ENCODE measurements at places on chromosomes 7 and 10.

GRCh38 chr10:110600487-110601101, 33.1 kb downstream of the SMC3 start:
- DNase-seq = no peak

DNA sequence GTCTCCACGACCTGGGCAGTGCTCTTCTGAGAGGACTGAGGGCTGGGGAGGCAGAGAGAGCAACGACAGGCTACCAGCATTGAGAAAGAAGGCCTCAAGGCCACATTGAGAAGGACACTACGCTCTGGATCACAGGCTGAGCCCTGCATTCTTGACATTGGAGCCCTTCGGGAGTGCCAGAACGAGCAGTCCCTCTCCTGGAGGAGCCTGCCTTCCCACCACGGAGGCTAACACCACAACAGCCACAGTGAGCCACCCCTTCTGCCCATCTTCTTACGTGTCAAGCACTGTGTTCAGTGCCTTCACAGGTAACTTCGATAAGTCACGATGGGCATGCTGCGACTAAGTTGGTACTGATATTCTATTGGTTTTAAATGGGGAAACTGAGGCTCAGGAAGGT, 267.8 kb downstream of the RPS24 start:
- no peak for DNase-seq

DNA sequence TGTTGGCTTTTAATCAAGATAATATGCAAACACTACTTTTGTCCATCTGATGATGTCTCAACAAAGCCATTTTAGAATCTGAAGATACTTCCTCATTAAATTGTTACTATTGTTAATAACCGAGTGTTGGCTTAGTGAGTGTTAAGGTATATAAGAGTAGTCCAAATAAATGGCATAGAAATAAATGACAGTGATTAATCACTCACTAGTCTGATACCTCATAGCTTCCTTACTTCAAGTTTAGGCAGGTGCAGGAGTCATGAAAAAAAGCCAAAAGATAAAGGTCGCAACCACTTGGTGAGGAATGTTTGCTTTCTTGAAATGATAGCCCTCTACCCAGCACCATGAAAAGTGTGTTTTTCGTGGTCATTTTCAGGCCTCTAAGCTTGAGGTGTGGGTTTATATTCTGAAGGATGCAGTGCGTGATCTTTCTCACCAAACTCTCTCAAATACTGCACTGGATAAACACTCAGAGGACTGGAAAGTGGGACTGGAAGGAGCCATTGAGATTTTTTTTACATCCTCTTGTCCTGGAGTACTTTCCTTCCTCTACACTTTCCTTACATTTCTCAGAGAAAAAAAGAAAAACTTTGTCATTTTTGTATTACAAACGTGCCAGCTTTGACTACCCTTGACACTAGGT, 138.1 kb downstream of the KIAA1217 start:
- DNase-seq = no peak

GRCh38 chr10:16905320-16905719, 88.1 kb upstream of the RSU1 start:
- DNase-seq = no peak

DNA sequence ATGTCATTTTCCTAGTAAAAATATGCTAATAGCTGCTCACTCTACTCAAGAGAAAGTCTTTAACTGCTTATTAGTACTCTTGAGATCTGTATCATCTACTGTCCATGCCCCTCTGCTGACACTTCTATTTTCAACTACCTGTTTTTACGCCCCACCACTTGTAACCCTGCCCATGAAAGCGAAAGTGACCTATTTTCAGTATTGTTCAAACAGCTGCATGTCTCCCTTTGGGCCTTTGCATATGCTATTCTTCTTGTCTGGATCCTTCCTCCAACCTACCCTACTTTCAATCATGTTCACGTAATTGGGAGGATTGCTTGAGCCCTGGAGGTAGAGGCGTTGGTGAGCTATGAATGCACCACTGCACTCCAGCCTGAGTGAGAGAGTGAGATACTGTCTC, 1481.3 kb downstream of the GATA3 start:
- no peak for DNase-seq

- DNase-seq = no peak
Observed at GRCh38 chr10:70742537-70743429, 42.4 kb downstream of the TBATA start.

DNA sequence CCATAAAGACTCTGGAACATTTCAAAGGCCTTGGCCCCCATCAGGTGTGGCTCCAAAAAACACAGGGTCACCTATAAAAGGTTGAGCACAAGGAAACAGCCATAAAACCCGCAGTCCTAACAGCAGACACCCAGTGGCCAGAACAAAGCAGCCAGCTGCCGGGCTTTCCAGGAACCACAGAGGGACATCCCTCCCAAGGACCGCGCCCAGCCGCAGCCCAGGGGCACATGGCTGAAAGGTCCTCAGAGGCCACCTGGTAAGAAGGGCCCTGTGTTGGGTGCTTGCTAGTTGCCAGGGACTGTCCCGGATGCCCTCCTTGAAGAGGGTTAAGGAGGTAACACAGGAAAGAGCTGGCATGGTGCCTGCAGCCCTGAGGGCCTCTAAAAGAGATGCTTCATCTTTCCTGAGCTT, 32.7 kb downstream of the KCNMA1 start:
- no peak for DNase-seq

GRCh38 chr7:80218723-80219122, 84.1 kb downstream of the GNAI1 start:
- no peak for DNase-seq

GRCh38 chr10:43208147-43209073, 58.5 kb downstream of the RASGEF1A start:
- DNase-seq = no peak

GRCh38 chr7:21334906-21335305, 93.0 kb upstream of the SP4 start:
- DNase-seq = no peak

GRCh38 chr10:34181553-34182300, 633.4 kb downstream of the PARD3 start:
- no peak for DNase-seq

DNA sequence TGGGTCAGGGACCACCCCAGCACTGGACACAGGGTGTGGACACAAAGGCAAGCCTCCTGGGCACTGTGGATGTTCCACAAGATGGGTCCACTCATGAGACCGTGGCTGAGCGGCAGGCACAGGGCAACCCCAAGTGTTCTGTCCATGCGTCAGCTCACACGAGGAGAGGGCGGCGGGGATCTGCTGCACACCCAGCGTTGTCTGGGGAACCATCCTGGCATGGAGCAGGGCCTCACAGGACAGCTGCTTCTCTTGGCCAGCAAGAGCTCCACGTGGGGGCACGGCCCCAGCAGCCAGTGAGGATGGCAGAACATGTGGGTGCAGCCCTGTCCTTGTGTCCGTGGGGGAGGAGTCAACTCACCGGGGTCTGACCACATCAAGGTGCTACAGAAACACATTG, 195.4 kb downstream of the PTPRN2 start:
- no peak for DNase-seq

DNA sequence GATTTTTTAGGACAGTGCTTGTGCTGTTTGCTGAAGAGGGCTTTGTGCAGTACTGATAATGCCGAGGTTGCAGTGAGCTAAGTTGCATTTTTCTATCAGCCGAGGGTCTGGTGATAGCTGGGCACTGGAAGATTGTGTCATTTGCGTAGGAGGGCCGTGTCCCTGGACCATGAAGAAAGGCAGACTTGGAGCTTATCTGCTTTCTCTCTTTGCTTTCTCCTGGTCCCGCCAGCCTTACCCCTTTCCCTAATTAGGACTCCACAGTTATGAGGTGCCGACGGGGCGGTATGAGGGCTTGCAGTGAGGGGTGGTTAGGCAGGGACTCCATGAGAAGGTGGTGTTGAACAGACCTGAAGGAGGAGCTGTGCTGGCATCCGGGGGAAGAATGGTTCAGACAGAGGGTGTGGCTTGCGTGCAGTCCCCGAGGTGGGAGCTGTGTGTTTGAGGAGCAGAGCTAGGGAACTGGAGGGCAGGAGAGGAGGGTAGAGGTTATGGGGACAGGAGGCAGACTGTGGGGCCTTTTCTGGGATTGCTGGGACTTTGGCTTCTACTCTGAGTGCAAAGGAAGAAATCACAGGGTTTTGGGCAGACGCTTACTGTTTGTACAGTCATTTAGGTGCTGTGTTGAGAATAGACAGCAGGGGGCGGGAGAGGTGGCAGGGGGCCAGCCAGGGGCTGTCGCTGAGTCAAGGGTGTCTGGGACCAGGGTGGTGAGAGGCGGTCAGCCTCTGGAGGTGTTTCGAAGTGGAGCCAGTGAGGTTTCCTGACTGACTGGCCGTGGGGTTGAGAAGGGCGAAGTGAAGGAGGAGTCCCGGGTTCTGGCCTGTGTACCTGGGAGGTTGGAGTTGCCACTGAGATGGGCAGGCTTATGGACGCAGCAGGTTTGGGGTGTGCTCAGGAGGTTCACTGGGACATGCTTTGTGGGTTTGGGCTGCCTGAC, 43.4 kb downstream of the PRF1 start:
- DNase-seq = peak; percentile 50

GRCh38 chr10:111247781-111248389, 171.1 kb downstream of the ADRA2A start:
- no peak for DNase-seq

DNA sequence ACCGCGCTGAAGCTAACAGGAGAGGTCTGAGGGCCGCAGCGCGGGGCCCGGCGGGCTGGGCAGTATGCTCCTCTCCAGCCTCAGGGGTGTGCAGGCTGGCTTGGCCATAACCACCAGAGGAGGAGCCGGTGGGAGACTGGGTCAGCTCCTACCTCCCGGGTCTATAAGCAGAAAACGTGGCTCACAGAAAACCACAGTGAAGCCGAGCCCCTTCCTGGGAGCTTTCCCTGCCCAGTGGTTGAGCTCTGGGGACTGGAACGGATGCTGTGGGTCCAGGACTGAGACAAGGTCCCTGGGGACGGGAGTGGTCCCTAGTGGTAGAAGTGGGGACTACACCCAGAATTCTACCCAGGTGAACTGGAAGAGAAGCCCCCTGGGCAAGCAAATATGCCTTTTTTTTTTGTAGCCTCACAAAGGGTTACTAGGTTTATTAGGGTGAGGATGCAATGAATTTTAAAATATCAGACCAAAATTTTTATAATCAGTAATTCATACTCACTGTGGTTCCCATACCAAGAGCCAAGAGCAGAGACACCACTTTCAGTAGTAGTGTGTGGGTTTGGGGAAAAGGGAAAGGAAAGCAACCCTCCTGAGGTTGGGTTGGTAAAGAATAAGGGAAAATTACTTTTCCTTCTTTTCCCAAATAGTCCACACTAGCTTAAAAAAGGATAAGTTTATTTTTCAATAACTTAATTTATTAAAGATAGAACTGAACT, 67.9 kb upstream of the PRKCQ start:
- peak; percentile 52 for DNase-seq

- DNase-seq = no peak
Observed at GRCh38 chr10:90088024-90088317, 386.6 kb downstream of the KIF20B start.

- no peak for DNase-seq
Observed at GRCh38 chr7:91194841-91195240, 69.4 kb upstream of the FZD1 start.

GRCh38 chr7:135210888-135211178, 493 bp downstream of the WDR91 start:
- no peak for DNase-seq

DNA sequence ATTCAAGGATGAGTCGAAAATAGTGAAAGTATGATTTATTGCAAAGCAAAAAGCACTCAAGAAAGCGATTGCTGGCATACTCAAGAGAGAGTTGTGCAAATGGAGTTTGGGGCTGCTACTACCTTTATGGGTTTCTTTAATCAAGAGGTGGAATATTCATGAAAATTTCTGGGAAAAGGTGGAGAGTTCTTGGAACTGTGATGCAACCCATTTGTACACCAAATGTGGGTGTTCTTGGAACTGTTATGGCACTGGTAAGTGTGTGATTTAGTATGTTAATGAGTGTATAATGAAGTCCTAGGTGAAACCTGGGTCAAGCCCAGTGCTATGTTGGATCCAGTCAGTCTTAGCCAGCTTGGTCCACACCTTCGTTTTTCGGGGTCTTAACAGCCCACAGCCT, 3.4 kb upstream of the VOPP1 start:
- no peak for DNase-seq

- DNase-seq = no peak
Observed at GRCh38 chr7:24560772-24561171, 12.5 kb upstream of the PALS2 start.

- no peak for DNase-seq
Observed at GRCh38 chr7:7080802-7081201, 101.5 kb upstream of the C1GALT1 start.

GRCh38 chr7:74470504-74470903, 16.8 kb downstream of the GTF2IRD1 start:
- no peak for DNase-seq

DNA sequence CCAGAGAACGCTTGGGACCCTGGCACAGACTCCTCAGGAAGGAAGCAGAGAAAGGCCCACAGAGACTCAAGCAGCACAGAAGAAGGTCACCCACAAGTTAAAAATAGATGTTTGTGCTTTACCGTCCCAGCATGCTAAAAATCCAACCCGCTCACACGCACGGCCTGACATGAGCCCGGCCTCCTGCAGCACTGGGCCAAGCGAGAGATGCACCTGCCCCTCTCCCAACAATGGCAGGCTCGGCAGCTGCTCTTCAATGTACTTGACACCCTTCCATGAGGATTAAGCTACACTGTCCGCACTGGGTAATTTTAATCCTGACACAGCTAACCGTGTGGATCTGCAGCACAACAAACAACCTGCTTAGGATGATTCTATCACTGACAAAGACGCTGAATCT, 9.3 kb downstream of the DIP2C start:
- DNase-seq = no peak

DNA sequence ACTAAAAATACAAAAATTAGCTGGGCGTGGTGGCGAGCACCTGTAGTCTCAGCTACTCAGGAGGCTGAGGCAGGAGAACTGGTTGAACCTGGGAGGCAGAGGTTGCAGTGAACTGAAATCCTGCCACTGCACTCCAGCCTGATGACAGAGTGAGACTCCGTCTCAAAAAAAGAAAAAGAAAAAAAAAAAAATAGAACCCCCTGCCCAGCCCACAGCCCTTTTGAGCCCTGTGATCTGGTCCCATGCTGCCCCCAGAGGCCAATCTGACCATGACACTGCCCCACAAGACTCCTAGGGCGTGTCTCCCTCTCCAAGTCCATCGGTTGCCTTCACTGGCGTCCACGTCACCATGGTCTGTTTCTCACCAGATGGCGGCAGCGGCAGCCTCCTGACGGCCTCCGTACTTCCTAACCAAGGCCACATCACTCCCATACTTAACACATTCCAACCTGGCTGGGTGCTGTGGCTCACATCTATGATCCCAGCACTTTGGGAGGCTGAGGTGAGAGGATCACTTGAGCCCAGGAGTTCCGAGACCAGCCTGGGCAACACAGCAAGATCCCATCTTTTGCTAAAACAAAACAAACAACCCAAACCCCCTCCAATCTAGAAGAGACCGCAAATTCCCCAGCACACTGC, 18.0 kb downstream of the STX1A start:
- DNase-seq = no peak

GRCh38 chr7:44064791-44065430, 456 bp downstream of the PGAM2 start:
- DNase-seq = no peak

Data from stimulated activated CD8-positive, alpha-beta memory T cell treated with anti-CD3 and anti-CD28 coated beads, Interleukin-4, amount 100 ng/mL, for 4 hours (primary cell).